ENCODE measurements at places on chromosomes 5 and 9. TPM values are rescaled to one million over a fixed set of nuclear protein-coding genes. Genes with fewer than 3 reads are reported as not detected.

DNA sequence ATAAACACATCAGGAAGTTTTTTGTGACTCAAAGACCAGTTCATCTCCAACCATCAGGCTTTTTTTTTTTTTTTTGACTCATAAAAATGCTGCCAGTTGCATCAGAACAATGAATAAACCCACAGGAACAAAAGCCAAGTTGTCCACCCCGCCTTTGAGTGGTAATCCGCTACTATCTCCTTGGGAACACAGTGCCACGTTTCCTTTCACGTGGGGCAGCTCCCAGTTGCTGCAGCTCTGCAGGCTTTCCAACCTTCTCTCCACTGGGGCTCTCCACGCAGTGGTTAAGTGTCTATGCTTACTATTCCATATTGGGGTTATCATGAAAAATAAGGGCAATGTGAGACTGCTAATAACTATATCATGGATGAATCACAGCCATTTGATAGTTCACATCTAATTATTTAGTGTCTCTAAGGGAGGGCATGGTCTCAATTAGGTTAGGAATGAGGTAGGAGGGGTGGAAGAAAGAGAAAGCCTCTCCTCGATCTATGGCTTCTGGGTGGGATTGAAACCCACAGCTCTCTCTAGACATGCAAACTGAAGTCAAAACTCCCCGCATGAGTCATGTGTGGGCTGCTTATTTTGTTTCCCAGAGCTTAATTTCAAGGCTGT is 55.8 kb upstream of the ACTBL2 start:
- no peaks in the 10 kb centered on the region for H3K36me3 ChIP-seq
- DNase-seq = no peak
- no peak overlapping the region for H3K4me3 ChIP-seq
- H3K4me1 ChIP-seq = no peaks in the 10 kb centered on the region
- no peak overlapping the region for H3K27ac ChIP-seq

- H3K27me3 ChIP-seq = no peaks in the 10 kb centered on the region
- H3K36me3 ChIP-seq = no peaks in the 10 kb centered on the region
- no peaks in the 10 kb centered on the region for H3K4me1 ChIP-seq
- DNase-seq = no peak
These were observed 233.2 kb downstream of the SPATA31A1 start for GRCh38 chr9:39588500-39589137.

GRCh38 chr9:72897069-72897649 is 55.7 kb downstream of the ALDH1A1 start:
- DNase-seq = no peak
- H3K27ac ChIP-seq = no peak overlapping the region
- no peaks in the 10 kb centered on the region for H3K4me1 ChIP-seq
- H3K36me3 ChIP-seq = no peaks in the 10 kb centered on the region
- no peak overlapping the region for H3K4me3 ChIP-seq

MAMDC4 gene
- not detected for polyA plus RNA-seq

DNA sequence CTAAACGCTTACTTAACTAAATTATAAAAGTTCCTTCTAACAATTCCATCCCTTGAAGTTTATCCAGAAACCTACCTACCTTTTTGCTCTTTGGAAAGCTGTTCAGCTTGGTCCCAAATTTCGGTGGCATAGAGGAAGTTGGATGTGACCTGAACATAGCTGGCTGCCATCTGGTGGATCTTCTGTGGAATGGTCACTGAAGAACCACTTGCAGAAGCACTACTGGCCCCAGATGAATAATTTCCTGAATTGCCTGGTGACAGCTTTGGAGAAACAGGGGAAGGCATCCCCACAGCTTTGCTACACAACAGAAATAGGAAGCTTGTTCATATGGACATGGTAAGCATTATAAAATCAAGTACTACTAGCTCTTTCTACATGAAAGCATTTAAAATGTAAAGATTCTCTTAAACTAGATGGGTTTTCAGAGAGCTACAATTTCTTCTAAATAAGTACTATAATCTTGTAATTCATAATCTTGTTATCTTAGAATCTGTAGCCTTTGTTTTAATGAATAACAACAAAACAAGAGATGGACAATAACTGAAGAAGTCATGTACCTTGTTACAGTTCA is 9.9 kb downstream of the LEAP2 start:
- peak; percentile 31 for DNase-seq
- peaks cover 49% of the 10 kb centered on the region for H3K36me3 ChIP-seq
- no peaks in the 10 kb centered on the region for H3K27me3 ChIP-seq
- no peak overlapping the region for H3K4me3 ChIP-seq

GRCh38 chr5:60883229-60883628 is 39.2 kb upstream of the ELOVL7 start:
- no peak for DNase-seq
- H3K4me3 ChIP-seq = no peak overlapping the region
- H3K36me3 ChIP-seq = no peaks in the 10 kb centered on the region

DNA sequence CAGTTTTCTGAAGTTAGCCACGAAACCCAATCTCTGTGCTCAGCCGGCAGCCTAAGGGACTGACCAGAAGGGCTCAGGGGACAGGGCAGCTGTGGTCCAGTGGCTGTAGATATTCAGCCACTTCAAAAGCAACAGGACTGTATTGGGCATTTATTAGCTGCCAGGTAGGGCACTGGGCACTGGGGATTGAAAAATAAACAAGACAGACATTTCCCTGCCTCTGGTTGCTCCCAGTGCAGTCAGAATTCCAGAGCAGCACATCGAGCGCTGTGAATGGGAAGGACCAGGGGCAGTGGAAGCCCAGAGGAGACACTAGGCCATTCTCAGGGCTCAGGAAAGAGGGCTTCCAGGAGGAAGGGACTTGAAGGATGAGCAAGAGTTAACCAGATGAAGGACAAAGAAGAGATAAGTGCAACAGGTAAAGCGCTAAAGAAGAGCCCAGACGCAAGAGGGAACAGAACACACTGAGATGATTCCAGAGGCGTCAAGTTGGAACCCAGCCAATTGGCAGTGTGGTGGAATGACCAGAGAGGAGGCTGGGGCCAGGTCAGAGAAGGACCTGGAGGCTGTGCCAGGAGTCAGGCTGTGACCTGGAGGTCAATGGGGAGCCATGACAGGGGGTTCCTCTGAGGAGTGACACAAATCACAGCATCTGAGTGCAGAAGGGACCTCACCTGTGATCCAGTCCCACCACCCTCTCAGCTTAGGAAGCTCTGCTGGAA is 122.5 kb upstream of the ZNF618 start:
- no peaks in the 10 kb centered on the region for H3K36me3 ChIP-seq
- no peaks in the 10 kb centered on the region for H3K4me1 ChIP-seq
- no peak overlapping the region for H3K27ac ChIP-seq

DNA sequence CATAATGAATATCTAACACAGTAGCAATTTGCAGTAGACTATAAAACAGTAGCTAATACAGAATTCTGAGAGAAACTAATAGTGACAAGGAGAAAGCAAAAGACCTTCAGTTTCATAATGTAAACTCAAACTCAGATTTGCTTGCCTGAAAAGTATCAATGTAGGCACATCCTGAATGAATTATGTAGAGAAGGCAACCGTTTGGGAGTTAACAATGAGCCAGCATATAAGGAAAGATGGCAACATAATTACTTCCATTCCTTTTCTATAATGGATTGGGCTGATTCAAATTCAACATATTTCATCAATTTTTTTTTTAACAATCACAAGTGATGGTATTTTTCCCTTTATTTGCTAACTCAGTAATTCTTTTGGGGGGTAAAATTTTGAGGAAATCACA is 261.6 kb downstream of the SEMA5A start:
- no peak overlapping the region for H3K27ac ChIP-seq
- no peak overlapping the region for H3K4me3 ChIP-seq
- H3K4me1 ChIP-seq = no peaks in the 10 kb centered on the region
- DNase-seq = no peak
- no peaks in the 10 kb centered on the region for H3K27me3 ChIP-seq
- H3K36me3 ChIP-seq = no peaks in the 10 kb centered on the region

SOHLH1 gene
- polyA plus RNA-seq = not detected

FAM169A gene
- polyA plus RNA-seq = 8.9 TPM

- no peak overlapping the region for H3K4me3 ChIP-seq
- no peaks in the 10 kb centered on the region for H3K4me1 ChIP-seq
- DNase-seq = no peak
- no peak overlapping the region for H3K27ac ChIP-seq
These were observed 13.6 kb downstream of the UNC5A start for GRCh38 chr5:176823869-176824412.

DNA sequence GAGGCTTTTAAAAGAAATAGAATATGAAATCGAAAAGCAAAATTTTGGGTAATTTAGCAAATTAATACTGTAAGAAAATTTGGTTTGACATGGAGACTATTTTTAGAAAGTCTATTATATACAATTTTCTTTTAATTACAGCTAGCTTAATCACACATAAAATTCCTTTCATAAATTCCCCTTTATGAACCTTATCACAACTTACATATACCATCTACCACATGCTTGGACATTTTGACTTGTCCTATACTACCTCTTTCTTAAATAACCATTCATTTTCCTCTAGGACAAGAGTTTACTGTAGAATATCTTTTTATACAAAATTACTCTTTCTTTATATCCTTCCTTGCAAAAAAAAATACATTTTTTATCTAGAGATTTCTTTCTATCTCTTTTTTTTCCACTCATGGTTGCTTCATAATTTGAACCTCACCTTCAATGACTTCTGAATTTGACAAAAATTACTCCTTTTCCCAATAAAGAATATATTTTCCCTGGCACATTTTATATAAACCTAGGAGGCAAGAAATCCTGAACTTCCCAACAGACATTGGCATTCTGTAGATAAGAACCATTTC is 34.0 kb upstream of the SYK start:
- H3K36me3 ChIP-seq = no peaks in the 10 kb centered on the region
- H3K4me1 ChIP-seq = no peaks in the 10 kb centered on the region
- no peak overlapping the region for H3K27ac ChIP-seq
- no peak for DNase-seq
- no peaks in the 10 kb centered on the region for H3K27me3 ChIP-seq

DNA sequence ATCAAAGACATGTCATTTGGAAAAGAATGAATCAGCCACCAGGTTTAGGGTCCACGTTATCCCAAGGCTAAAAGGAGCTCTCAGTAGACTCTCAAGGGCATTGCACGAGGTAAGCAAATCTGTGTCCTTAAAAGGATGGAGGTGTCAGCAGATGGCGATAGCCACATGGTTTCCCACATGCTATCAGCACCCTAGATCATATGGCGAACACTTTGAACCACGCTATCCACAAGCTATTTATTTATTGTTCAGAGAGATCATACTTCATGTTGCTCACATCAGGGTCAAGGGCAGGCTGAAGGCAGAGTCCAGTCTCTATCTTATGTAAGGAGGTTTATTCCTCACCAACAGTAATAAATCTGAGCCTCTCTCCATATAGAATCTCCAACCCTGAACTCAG is 43.7 kb downstream of the CDH6 start:
- H3K36me3 ChIP-seq = no peaks in the 10 kb centered on the region
- H3K27me3 ChIP-seq = no peaks in the 10 kb centered on the region
- H3K27ac ChIP-seq = no peak overlapping the region
- H3K4me1 ChIP-seq = no peaks in the 10 kb centered on the region
- H3K4me3 ChIP-seq = no peak overlapping the region

TEX53 gene
- polyA plus RNA-seq = not detected

DNA sequence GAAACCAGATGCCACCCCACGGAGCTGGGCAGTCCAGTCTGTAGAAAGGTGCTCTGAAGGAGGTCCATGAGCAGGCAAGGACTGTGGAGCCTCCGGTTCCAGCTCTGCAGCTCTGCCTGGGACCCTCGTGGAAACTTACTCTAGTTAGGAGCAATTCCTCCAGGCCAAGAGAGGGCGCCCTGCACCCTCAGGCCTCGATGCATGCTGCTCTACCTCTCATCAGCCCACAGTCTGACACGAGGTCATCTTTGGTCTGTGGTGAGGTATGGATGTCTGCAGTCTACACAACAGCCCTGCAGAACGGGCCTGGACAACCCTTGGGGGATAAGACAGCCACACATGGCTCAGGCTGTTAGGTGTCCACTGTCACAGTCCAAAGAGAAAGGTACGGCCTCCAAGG is 50.6 kb upstream of the UBTD2 start:
- no peaks in the 10 kb centered on the region for H3K36me3 ChIP-seq
- H3K4me1 ChIP-seq = no peaks in the 10 kb centered on the region
- H3K27ac ChIP-seq = no peak overlapping the region

DNA sequence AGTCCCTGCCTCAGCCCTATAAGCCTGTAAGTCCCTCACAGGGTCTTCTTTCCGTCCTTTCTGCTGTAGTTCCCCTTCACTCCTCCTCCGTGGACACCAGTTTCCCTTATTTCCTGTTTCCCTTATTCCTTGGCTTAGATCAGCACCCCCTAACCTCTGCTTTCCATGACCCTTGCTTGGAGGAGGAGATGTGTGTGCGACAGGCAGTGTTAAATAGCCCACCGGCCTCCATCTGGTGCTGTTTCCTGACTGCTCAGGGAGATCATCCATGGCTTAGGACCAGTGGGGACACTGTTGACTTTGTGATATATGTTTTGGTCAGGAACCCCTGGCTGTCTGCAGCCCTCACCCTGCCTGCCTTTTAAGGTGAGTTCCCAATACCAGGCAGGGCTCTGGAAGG is 34.1 kb upstream of the PSD2 start:
- no peak overlapping the region for H3K4me3 ChIP-seq
- peaks cover 9% of the 10 kb centered on the region for H3K4me1 ChIP-seq
- H3K27me3 ChIP-seq = peaks cover 26% of the 10 kb centered on the region
- H3K36me3 ChIP-seq = no peaks in the 10 kb centered on the region
- H3K27ac ChIP-seq = no peak overlapping the region
- no peak for DNase-seq

DNA sequence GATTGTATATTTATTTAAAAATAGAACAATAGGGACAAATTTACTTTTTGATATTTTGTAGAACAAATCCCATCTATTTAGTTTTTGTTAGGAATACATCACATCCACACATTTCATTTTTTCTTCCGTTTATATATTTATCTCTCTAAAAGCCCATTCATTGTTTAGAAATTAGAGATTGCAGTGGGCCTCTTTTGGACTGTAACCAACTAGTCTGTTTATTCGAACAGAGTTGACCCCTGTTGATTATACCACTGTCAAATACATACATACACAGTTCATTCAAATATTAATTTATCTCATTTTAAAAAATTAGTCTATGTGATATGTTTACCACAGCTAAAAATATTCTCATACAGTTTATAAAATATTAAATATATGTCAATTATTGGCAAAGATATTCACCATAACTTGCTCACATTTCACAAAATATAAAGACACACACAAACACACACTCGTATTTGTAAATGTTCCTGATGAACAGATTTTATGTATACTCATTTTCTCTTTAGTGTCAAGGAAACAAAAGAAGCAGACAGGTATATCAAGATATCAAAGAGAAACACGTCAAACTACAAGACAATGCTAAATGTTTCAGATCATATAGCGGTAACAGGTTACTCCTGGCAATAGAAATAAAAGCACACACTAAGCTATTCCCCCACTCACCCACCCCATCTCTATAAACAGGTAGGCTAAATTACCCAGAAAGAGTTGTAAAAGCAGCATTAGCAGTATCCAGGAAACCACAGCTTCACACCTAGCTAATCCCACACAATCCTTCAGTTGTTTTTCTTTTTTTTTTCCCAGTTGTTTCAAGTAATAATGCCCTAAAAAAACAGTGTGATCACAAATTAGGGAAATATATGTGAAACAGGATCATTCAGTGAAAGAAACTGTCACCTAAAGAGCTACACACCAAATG is 283.9 kb downstream of the ADAMTS6 start:
- no peak for DNase-seq
- H3K27me3 ChIP-seq = no peaks in the 10 kb centered on the region
- no peak overlapping the region for H3K4me3 ChIP-seq
- H3K27ac ChIP-seq = no peak overlapping the region

GRCh38 chr5:95241161-95241560 is 43.7 kb downstream of the MCTP1 start:
- H3K36me3 ChIP-seq = no peaks in the 10 kb centered on the region
- no peak for DNase-seq
- no peak overlapping the region for H3K4me3 ChIP-seq
- H3K27me3 ChIP-seq = no peaks in the 10 kb centered on the region

CTNND2 gene
- not detected for polyA plus RNA-seq
